ENCODE measurements at places on chromosomes 12 and 14.

DNA sequence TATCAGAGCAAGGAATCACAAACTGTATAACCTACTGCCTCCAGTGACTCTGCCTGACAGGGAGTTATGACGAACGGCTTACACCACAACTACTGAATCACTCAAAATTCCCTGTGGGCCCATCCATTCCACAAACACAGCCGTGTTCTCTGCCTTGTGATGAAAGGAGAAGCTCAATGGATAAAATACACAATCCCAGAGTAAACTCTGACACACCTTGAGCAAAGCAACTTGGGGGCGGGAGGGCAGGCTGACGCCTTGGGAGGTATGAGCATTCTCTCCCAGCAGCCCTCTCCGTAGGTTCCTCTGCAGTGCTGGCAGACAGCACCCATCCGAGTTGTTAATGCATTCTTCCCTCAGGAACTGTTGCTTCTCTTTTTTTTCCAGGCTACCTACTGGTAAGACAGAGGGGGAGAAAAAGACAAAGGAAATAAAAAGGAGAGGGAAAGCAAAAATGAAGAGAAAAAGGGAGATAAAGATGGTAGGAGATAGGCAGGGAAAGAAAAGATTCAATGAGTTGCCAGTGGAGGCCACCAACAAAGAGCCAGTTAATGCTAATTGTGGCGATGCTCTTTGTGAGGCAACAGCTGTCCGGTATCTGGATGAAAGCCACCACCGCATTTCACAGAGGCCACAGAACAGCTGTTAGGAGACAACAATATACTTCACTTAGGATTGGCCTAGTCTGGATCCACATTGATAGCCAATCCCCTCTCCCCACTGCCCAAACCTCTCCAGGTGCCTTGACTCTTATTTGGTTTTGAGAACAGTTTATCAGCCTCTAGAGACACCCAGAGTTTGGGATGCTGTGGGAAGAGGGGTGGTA is 4.7 kb upstream of the DIO2 start:
- DNase-seq: no peak

DNA sequence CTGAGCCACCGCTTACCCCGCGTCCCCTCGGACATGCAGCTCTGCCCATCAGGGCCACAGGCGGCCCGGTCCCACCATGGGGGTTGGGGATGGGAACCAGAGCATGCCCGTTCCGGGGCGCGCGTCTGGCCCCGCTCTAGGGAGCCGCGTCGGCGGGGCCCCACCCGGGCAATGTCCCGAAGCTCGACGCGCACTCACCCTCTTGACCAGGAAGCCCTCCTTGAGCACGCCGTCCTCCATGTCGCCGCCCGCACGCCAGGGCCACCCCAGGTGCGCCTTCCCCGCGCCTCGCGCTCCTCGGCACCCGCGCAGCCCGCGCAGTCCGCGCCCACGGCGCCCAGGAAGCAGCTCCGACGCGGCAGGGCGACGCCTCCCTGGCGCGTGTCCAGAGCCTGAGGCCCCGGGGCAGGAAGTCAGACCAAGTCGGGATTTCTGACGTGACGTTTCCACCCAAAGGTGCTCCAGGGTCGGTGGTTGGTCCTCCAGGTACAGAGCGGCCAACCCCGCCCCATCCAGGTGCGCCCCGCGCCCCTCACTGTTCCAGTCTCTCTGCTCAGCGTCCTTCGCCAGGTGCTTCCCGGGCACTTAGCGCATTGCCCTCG is at the start of gene PLEK2:
Gene PLEK2 (minus strand): TSS at position 346 of the 602 bp plus-strand sequence. CDS start 106 bp downstream, at position 240.
- peak; percentile 41 for DNase-seq

GRCh38 chr14:93332853-93333630 is at the start of gene BTBD7:
Gene BTBD7 (minus strand): TSS chr14:93333036. CDS start chr14:93296051, 36,985 bp downstream.
- DNase-seq: peak; percentile 95

- no peak for DNase-seq
These were observed 134.0 kb downstream of the ANO6 start for GRCh38 chr12:45349916-45350315.

DNA sequence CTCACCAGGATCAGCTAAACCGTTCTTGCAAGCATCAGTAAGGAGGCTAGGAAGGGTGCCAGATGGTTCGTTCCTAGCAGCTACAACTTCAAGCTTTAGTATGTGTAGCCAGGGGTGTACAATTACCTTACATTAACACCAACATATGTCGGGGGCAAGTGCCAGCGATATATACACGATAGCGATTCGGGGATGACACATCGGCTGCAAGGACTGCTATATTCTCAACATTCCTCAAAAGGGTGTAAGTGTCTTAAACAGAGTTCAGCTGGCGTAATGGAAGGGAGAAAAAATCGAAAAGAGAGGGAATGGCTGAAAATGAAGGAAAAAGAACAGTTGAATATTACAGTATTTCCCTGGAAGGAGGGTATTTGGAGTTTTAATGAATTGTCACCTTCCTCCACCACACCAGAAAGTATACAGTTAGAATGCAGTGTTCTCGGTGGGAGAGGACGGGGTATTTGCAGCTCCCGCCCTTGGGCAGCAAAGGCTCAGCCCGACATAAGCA is 545 bp downstream of the LIMA1 start:
- no peak for DNase-seq

GRCh38 chr12:130155416-130156073 is 6.7 kb upstream of the FZD10 start:
- DNase-seq: no peak

DNA sequence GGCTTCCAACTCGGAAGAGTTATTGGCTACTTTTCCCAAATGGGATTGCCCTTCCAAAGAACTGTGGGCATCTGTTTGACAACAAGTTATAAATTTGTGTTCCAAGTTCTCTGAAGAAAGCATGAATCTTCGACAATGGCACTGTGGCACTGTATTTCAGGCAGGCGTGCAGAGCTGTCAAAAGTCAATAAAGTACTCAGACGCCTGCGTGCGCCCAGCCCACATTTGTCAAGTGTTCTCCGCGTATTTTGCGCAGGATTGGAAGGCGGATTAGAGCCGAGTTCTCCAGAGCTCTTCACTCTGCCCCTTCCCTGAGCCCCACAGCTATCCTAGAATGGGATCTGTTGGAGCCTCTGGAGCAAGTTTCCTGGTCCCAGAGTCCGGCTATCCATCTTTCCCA is 103.2 kb downstream of the SLC25A47 start:
- DNase-seq: no peak

DNA sequence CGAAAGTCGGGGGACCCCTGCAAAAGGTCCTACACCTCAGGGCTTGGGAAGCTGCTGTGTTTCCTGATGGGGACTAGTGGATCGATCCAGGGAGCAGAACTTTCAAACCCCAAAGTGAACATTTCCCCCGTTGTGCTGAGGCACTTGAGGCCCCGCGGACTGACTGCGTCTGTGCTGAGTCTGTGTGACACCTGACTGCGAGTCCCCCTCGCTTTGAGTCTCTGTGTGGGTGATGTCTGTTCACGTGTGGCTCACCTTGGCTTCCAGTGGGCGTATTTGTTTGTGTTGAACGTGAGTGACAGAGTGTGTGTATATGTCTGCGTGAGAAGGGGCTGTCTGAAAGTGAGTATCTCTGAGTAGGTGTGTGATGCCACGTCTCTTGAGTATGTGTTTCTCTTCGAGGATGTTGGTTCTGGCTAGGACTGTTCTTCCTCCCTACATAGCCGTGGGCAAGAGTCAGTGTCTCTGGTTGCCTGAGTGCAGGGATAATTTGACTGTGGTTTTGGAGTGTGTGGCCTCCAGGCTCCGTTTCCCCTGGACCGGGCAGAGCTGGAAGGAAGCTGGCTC is 1.3 kb downstream of the TEAD4 start:
- DNase-seq: peak; percentile 5

DNA sequence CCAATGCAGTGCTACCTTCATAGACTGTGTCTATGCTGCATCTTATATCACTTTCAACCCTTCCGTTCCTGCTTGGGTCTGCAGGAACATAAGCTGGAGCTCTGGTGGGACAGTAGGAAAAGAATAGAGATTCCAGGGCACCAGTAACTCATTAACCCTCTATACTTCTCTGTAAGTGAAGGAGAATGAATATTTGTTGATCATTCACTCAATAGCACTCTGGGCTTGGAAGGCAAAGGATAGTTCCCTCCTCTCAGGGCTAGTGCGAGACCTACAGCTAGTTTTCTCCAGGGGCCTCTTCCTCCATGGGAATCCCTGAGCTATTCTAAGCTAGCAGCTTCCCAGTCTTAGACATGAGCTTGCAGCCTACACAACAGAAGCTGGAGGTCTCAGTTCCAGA is 84.7 kb downstream of the BMP4 start:
- DNase-seq: no peak

DNA sequence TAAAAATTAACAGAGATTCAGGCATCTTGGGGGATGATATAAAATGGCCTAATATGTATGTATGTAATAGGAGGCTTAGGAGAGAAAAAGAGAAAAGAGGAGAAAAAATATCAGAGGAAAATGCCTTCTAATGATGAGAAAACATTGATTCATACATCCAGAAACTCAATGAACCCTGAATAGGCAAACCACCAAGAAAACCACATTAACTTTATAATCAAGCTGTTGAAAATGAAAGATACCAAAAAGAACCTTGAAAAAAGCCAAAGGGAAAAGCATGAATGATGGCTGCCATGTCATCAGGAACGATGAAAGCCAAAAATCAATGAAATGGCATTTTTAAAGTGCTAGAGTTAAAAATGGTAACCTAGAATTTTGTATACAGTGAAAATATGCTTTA is 180.2 kb downstream of the EPS8 start:
- no peak for DNase-seq

- no peak for DNase-seq
These were observed 36.5 kb downstream of the ACADS start for GRCh38 chr12:120762086-120762485.

DNA sequence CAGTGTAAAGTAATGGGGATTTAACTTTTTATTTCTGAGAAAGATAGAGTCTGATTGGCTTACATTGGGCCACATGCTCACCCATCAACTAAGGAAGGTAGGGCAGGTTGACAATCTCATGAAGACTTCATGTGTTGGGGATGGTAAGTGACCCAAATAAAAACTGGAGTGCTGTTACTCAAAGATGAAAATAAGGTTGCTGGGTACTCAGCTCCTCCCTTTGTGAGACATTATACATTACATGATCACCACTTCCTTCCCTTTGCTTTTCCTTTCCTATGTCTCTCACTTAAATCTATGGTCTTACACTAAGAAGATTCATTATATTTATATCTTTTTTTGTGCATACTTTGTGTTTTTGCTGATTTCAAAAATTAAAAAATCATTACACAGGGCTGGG is 224.0 kb upstream of the PLXNC1 start:
- DNase-seq: no peak

GRCh38 chr14:53528185-53528671 is 375.1 kb upstream of the DDHD1 start:
- no peak for DNase-seq

DNA sequence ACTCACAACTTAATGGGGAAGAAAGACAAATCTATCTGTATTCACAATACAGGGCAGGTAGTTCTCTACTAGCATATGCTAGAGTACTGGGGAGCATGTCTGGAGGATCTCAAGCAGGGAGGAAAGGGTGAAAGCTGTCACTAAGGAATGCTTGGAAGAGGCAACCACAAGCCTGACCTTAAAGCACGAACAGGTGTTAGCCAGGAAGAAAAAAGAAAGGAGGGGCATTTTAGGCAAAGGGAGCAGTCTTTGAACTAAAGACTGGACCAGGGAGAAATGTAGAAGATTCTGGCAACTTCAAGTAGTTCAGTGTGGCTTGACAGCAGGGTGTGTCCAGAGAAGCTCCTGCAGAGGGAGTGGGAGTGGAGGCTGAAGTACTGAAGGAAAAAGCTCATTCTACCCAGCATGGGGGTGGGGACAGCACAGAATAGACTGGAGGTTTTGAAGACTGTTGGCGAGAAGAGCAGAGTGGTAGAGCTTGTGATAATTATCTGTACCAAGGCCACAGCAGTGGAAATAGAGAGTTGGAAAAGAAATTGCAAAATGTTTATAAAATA is 50.9 kb downstream of the AP5M1 start:
- no peak for DNase-seq

DNA sequence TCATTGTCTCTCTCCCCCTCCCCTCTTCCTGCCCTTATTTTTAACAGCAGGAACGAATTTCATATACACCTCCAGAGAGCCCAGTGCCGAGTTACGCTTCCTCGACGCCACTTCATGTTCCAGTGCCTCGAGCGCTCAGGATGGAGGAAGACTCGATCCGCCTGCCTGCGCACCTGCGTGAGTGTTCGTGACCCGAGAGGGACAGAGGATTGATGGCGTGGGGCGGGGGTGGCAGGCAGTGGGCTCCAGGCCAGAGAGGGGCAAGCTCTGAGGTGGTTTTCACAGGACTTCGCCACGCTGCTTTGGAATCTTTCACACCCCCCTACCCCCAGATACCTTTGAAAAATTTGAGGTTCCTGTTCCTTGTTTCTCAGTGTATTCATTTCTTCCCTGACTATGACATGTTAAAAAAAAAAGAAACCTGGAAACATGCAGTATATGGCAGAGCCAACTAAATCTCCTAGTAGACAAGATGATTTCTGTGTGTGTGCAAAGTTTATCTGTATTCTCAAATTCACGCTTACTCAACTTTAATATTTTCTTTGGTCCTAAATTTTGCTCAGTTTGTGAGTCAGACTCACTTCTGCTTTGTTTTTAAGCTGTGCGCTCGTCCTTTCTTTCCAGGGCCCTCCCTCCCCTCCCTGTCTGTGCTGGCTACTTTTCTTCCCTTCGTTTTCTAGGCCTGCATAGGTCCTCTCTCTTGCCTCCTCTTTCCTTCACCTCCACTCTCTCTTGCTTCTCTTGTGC is 103.1 kb downstream of the ETV6 start:
- DNase-seq: no peak

DNA sequence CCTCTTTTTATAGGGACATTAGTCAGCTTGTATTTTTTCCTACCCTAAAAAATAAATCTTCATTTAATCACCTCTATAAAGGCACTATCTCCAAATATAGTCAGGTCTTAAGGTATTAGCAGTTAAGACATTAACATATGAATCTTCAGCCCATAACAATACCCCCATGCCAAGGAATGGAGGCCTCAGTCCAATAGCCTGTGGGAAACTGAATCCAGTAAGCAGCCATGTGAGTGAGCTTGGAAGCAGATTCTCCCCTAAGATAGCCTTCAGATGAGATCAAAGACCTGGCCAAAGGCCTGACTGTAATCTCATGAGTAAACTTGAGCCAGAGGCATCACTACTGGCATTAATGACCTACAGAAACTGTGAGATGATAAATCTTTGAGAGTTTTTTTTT is 232.1 kb upstream of the SYT10 start:
- DNase-seq: no peak

- no peak for DNase-seq
These were observed 66.9 kb downstream of the HMGA2 start for GRCh38 chr12:65891219-65891618.

DNA sequence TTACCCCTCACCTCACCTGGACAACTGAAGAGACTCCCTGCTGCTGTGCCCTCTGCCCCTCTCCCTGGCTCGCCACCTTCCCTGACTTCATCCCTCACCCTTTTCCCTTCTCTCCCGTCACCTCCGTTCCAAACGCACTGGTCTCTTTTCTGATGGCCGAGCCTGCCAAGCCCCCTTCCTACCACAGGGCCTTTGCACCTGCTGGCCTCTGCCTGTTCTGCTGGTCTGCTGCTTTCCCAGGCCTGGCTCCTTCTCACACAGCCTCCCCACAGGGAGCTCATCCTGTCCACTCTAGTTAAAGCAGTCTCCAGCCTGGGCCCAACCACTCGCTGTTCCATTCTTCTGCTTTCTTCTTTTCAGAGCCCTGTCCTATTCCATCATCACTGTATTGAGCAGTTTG is 34.6 kb downstream of the RBM19 start:
- DNase-seq: no peak

All from activated naive CD8-positive, alpha-beta T cell treated with anti-CD3 and anti-CD28 coated beads, Interleukin-2, amount 50 U/mL, for 24 hours (primary cell).